ENCODE measurements at places on chromosomes 2 and 18. TPM values are rescaled to one million over a fixed set of nuclear protein-coding genes. Genes with fewer than 3 reads are reported as not detected.

- no peak overlapping the region for H3K27ac ChIP-seq
- no peaks in the 10 kb centered on the region for H3K36me3 ChIP-seq
- peaks cover 8% of the 10 kb centered on the region for H3K4me1 ChIP-seq
- peaks cover 26% of the 10 kb centered on the region for H3K27me3 ChIP-seq
- H3K4me3 ChIP-seq, result no peak overlapping the region
These were observed 85.6 kb upstream of the ST3GAL5 start for GRCh38 chr2:85974390-85974789.

- H3K36me3 ChIP-seq, result no peaks in the 10 kb centered on the region
- no peak for DNase-seq
- no peak overlapping the region for H3K4me3 ChIP-seq
- H3K27me3 ChIP-seq, result no peaks in the 10 kb centered on the region
These were observed 32.9 kb downstream of the NCK2 start for GRCh38 chr2:105777506-105778055.

DNA sequence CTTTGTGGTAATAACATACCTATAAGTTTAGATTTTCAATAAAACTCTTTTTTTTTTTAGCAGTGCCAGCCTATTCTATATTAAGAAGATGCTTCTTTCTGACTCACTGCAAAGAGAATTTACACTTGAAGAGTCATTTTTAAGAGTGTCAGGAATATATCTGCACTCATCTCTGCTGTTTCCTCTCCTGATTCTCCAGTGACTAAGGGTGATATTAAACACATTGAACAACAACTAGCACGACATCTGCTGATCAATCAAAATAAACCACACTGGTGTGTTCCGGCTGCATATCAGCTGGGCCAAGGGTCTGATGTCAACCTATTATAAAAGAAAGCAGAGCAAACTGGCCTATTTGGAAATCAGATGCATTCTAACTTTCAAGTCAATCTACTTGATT lies 15.0 kb downstream of the RAB27B start:
- H3K4me3 ChIP-seq, result no peak overlapping the region
- peak; percentile 16 for DNase-seq
- peaks cover 26% of the 10 kb centered on the region for H3K4me1 ChIP-seq
- no peaks in the 10 kb centered on the region for H3K36me3 ChIP-seq

DNA sequence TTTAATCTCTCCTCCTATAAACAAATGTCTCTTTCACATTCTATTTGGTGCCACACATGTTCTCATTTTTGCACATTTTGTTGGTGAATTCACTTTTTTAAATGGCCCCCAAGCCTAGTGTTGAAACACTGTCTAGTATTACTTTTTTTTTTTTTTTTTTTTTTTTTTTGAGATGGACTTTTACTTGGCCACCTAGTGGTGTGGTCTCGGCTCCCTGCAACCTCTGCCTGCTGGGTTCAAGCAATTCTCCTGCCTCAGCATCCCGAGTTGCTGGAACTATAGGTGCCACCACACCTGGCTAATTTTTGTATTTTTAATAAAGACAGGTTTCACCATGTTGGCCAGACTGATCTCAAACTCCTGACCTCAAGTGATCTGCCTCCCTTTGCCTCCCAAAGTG lies 273.8 kb upstream of the SLC14A2 start:
- H3K36me3 ChIP-seq, result no peaks in the 10 kb centered on the region
- H3K27me3 ChIP-seq, result no peaks in the 10 kb centered on the region
- no peak overlapping the region for H3K4me3 ChIP-seq
- DNase-seq, result no peak

DNA sequence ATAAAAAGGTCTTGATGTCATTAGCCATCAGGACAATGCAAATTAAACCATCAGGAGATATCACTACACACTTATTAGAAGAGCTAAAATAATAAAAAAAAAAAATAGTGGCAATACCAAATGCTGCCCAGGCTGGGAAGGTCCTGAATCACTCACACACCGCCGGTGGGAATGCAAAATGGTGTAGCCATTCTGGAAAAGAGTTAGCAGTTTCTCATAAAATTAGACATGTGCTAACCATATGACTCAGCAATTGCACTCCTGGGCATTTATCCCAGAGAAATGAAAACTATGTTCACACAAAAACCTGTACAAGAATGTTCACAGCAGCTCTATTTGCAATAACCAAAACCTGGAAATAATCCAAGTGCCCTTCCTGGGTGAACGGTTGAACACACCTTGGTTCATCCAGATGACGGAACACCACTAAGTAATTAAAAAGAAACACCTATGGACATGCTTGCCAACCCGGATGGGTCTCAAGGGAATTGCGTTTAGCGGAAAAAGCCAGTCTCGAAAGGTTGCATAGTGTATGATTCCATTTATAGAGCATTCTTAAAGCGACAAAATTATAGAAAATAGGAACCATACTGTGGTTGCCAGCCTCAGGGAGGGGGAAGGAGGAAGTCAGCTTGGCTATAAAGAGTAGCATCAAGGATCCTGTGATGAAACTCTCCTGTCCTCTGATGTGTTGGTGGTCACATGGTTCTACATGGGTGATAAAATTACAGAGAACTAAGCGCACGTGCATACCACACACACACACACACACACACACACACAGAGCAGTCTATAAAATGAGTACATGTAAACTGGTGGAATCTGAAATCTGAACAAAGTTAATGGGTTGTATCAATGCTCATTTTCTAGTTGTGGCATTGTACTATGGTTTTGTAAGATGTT lies 4.6 kb downstream of the MBP start:
- peaks cover 44% of the 10 kb centered on the region for H3K4me1 ChIP-seq
- no peaks in the 10 kb centered on the region for H3K36me3 ChIP-seq
- H3K27me3 ChIP-seq, result peaks cover 9% of the 10 kb centered on the region
- DNase-seq, result peak; percentile 90
- H3K27ac ChIP-seq, result peak overlapping the region; percentile 70

PRKCE gene
- total RNA-seq, result 11.3 TPM

ZNF2 gene
- total RNA-seq, result 4.2 TPM

All from HFFc6 (cell line).